NCI-H187 (cell line): ENCODE measurements at places on chromosomes 6 and 20.

- DNase-seq, result no peak
Observed at GRCh38 chr20:12660918-12661317, 347.9 kb upstream of the SPTLC3 start.

- no peak for DNase-seq
Observed at GRCh38 chr6:110398778-110399177, 16.6 kb downstream of the DDO start.

DNA sequence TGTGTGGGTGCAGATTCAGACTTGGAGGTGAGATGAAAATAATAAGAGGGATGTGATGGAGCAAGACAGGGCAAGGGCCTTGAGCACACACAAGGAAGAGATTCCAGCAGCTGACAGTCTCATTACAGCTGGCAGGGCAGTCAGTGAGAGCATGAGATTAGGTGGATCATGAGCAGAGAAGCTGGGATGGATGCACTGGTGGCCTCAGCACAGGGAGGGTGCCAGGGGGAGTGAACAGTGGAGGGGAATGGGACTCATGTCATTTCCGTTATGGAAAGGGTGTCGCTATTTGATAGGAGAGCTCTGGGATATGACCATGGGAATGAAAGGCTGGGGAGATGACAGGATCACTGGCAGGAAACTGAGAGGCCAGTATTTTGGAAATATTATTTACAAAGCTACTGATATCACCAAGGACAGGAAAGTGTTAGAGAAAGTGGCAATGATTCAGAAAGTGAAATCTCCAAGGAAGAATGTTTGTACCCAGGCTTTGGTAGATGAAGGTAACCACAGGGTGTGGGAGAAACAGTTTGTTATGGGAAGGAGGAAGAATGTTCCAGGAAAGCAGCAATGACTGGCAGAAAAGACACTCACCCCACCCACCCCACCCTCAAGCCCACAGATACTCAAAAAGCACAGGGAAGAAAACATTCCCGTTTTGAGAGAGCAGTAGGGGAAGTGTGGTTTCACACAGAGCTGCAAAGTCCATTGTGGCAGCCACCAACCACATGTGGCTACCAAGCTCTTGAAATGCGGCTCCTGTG is 214.7 kb upstream of the PROKR2 start:
- DNase-seq, result no peak

GRCh38 chr6:47292944-47293343 is 16.8 kb downstream of the TNFRSF21 start:
- no peak for DNase-seq

DNA sequence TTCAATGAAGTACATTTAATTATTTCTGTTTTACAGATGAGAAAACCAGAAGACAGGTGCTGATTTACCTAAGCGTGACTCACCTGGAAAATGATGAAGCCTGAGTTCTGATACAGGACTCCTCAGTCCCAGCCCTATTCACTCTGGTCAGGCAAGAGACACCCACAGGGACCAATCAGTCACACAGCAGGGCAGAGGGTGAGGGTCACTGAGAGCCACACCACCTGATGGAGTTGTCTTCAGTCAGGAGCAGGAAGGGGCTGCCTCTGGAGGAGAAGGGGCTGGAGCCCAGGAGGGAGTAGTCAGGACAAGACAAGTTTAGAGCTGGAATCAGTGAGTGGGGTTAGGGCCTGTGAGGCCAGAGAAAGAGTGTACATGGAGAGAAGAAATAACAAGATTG is 251.2 kb upstream of the MOCS1 start:
- no peak for DNase-seq

DNA sequence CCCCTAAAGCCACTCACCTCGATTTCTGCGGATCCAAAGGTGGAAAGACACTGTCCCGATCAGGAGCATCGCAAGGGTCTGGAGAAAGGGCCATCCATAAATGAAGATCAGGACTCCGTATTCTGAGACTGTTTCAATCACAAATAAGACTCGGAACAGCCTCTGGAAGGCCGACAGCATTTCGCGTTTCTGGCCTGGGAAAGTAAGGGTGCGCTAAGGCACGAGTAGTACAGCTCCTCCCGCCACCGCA is 44.6 kb downstream of the DPPA5 start:
- no peak for DNase-seq

DNA sequence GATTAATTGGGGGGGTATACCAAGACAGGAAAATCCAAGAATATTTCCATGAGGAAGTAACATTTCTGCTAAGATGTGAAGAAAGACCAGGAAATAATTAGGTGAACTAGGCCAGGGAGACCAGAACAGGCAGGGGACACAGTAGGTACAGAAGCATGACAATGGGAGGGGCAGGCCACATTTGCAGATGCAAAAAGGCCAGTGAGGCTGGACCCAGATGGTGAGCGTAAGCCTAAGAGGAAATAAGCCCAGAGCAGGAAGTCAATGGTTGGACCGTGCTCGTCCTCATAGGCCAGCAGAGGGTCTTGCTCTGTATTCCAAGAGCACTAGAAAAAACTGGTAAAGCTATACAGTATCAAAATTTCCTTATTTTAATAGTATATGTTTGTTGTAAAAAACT is 9.4 kb downstream of the CEP162 start:
- DNase-seq, result no peak

DNA sequence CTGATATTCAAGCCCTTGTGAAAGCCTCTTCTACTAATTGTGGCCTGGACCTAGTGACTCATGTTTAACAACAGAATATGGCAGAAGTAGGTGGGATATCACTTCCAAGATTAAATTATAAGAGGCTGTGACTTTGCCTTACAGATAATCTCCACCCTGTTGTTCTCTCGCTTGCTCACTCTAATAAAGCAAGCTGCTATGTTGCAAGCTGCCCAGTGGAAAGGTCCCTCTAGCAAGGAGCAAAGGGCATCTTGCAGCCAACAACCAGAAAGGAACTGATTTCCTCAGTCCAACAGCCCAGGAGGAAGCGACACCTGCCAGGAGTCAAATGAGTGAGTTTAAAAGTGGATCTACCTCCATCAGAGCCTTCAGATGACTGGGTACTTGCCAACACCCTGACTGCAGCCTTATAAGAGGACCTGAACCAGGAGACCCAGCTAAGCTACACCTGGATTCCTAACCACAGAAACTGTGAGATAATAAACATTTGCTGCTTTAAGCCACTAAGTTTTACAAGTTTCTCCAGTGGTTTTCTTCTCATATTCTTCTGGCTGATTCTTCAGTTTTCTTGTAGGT is 112.6 kb downstream of the FRK start:
- DNase-seq, result no peak

- no peak for DNase-seq
Observed at GRCh38 chr6:160962835-160963623, 28.5 kb upstream of the MAP3K4 start.

GRCh38 chr6:11251553-11252360 is 19.3 kb upstream of the NEDD9 start:
- DNase-seq, result no peak

DNA sequence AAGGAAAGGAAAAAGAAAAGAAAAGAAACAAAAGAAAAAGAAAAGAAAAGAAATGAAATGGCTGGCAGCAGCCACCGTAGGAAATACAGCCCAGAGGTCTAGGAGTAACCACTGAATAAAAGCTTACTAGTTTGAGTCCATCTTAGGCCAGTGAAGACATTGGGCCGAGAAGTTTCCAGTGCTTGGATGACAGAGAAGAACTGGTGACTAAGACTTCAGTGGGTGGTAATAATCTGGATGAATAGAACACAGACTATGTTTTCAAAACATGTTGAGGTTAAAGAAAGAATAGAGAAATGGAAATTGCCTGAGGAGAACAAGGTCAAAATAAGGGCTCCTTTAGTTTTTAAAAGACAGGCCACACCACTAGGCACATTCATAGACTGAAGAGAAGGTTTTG is 198.8 kb downstream of the ATXN1 start:
- no peak for DNase-seq

DNA sequence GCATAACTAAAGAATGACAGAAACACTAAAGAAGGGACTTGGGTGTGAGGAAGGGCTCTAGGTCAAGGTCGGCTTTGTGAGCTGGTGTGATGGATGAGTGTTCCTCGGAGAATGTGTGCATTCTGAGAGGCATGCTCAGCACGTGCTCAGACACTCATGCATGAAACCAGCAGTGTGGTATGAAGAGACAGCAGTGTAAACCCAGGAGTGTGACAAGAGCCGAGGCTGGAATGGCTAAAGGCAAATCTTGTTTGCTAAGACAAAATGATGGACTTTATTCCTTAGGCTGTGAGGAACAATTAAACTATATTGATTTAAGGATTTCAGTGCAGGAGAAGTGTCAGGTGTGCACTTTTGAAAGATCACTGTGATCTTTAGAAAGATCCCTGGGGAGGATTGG is 107.4 kb upstream of the MAP7 start:
- no peak for DNase-seq

GRCh38 chr6:134663800-134664535 is 285.9 kb downstream of the ALDH8A1 start:
- no peak for DNase-seq

DNA sequence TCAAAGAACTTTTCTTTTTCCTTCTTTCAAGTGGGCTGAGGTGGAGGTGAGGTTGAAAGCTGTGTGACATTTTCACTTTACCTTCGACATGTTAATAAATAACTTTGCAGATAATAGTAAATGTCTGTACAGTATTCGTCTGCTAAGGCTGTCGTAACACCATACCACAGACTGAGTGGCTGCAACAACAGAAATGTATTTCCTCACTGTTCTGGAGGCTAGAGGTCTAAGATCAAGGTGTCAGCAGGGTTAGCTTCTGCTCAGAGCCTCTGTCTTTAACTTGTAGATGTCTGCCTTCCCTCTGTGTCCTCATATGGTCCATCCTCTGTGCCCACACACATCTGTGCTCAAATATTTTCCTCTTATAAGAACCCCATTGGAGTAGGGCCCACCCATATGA is 14.9 kb downstream of the PHACTR2 start:
- DNase-seq, result no peak

DNA sequence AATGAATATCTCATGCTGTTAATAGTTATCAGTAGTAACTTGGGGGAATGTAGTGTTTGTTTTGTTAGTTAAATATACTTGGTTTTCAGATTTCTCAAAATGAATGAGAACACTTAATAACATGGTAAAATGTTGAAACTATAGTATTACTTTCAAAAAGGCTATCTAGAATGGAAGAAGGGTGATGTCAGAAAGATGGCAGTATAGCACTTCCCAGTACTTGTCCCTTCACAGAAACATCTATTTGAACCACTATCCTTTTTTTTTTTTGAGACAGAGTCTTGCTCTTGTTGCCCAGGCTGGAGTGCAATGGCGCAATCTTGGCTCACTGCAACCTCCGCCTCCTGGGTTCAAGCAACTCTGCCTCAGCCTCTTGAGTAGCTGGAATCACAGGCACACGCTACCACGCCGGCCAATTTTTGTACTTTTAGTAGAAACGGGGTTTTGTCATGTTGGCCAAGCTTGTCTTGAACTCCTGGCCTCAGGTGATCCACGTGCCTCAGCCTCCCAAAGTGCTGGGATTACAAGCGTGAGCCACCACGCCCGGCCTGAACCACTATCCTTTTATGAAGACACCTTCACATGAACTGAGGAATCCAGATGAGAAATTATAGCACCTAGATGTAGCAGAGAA is 4.7 kb upstream of the ECHDC1 start:
- no peak for DNase-seq

DNA sequence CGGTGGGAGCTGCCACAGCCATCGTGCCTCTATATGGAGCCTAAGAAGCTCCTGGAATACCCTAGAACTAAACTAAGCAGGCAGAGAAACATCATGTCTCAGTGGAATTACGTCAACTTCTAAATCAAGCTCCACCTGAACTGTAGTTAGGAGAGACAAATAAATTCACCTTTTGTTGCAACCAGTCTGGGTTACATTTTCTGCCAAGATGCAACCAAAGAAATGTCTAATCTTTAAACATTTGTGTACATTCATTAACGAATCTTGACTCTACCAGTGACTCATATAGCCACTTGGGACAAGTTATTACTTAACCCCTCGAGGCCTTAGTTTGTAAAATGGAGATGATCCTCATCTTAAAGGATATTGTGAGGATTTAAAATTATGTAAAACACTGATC is 8.9 kb downstream of the PTPRK start:
- DNase-seq, result no peak

DNA sequence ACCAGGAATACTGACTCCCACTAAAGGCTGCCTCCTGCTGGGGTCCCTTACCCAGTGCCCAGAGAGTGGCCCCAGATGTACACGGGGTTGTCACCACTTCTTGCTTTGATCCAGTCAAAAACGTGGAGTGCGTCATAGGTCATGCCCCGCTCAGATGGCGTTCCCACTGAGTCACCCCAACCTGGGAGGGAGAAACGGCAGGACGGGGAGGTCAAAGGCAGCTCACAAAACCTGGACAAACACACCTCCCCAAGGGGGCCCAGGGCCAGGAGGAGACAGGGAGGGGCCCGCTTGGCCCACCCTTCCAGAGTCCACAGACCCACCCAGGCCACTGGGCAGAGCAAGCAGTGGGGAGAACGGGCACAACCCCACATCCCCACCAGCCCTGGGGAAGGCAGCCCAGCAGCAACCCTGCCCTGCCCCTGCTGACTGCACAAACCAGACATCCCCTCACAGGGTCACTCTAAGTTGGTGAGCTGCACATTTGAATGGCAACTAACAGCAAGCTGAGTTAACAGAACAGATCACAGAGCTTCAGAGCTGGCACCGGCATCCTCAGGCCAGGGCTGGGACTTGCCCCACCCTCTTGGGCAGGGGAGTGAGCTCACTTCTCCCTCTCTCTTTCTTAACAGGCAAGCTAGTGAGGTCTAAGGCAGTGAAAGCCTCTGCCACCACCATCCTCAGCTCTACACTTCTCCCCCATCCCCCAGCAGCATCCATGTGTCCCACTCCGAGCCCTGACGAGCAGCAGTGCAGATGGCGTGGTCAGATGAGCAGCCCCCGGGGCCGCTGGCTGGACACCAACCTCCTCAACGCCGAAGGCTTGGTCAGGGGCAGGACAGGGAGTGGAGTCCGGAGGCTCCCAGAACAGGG is 61.7 kb downstream of the PYGB start:
- no peak for DNase-seq

DNA sequence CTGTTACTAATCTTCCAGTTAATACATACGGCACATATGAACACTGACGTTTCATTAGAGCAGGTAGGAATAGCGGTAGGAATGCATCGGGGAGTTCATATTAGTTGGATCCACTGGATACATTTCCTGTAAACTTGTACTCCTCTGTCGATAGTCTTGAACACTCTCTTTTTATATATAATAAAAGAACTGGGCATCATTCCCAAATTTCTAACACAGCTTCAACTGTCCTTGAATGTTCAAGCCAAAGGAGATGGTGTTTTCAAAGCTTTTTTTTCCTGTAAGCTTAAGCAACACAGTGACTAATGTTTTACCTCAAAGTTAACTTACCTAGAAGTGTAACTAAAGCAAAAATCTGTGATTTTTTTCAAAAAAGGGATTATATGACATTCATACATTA is 195.3 kb downstream of the UTRN start:
- no peak for DNase-seq

DNA sequence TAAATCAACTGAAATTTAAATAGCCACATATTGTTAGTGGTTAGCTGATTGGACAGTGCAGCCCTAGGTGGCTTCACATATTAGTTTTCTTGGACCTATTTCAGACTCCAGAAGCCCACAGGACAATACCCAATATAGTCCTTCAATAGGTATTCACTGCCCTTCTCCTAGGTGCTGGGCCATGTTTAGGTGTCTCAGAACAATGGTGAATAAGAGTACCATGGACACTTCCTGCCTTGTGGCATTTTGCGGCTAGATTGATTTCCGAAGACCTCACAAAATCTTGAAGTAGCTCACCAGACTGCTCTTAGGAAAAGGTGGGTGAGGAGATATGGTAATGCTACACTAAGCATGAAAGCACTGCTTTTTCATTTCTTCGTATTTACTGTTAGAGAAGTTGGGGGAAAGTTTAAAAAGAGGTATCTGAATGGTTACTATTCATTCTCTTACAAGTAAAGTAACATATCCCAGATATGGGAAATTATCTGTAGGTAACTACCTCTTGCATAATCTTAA is 199.3 kb downstream of the GJA10 start:
- no peak for DNase-seq
